ENCODE measurements at places on chromosomes 11 and 22.

DNA sequence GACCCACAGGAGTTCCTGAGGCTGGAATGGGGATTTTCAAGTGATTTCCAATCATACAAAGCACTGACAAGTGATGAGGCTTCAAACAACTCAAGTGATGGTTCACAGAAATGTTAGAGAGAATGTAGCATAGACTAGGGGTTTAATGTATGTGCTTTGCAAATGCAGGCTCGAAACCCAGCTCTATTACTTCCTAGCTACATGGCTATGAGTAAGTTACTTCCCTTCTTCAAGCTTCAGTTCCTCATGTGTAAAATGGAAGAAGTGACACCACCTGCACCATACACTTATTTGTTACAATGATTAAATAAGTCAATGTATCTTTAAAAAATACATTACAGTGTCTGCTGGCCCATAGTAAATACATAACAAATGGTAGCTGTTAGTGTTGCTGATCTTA, 139.8 kb downstream of the CCDC81 start:
- no peak for DNase-seq

DNA sequence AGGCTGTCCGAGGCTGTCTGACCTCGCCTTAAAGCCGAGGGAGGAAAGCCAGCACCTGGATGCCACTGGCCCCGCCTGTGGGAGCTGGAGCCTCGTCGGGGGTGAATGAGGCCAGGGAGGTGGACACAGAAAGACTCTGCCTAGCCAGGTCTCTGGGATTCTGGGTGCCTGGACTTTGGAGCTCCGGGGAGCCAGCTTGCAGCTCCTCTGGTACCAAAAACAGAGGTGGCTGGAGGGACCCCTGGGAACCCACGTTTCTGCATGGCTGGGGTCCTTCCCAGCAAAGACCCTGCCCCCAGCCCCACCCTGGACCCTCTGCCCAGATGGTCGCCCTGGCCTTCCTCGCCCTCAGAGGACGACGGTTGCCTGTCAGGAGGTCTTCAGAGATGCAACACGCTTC, 239.7 kb downstream of the BRD1 start:
- DNase-seq, result no peak

DNA sequence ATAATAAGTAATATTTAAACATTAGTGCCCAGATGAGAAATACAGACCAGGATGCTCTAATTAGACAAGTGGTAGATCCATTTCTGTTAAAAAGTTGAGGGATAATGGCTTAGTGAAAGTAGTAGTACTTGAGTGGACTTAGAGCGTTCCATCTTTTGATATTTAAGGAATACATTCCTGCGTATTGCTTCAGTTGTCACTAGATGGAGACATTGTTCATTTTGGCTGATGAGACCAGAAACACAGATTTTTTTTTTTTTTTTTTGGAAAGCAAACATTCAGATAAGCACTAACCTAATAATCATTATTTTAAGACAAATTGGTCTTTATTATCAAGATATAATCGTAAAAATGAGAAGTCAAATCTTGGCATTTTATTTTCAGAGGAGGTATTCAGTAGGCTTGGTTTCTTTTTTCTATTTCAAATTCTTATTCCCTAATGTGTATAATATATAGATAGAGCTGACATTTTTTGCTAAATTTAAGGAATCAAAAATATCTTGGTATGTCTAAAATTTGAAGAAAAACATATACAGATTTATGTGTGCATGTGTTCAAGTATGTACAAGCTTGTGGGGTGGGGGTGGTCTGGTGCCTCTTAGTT, 92.9 kb downstream of the DYNC2H1 start:
- DNase-seq, result peak; percentile 53

DNA sequence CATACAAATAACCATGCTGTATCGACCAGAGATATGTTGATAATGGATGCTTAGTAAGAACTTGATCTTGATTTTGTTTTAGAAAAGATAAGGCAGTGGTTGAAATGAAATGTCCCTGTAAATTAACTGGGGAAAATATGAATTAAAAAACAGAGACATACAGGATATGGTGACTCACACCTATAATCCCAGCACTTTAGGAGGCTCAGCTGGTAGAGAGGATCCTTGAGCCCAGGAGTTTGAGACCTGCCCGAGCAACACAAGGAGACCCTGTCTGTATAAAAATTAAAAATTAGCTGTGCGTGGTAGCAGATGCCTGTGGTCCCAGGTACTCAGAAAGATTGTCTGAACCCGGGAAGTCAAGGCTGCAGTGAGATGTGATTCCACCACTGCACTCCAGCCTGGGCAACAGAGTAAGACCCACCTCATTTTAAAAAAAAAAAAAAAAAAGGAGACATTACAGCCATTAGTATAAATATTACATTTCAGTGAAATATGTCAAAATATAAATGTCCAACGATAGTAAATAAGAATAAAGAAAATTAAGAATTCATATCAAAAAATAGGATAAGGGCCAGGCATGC, 4.6 kb downstream of the PICALM start:
- DNase-seq, result peak; percentile 25

GRCh38 chr22:29587938-29588699, 7.2 kb upstream of the NIPSNAP1 start:
- DNase-seq, result peak; percentile 78

DNA sequence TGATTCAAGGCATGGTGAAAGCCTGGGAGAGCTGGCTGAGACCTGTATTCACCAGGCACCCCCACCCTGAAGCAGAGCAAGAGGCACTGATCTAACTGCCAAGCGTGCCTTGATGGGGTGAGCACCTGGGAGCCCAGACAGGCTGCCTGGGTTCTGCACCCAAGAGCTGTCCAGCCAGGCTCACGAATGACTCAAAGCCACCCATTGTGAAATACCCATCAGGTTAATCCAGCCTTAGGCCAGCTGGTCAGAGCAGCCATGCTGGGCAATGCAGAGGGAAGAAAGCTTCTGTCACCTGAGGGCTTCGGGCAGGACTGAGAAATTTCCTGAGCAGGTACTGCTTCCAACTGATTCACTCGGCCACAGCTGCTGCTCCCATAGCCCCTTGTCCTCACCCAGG, 22.1 kb downstream of the THOC5 start:
- DNase-seq, result no peak

GRCh38 chr11:30172158-30172557, 58.7 kb upstream of the FSHB start:
- no peak for DNase-seq

DNA sequence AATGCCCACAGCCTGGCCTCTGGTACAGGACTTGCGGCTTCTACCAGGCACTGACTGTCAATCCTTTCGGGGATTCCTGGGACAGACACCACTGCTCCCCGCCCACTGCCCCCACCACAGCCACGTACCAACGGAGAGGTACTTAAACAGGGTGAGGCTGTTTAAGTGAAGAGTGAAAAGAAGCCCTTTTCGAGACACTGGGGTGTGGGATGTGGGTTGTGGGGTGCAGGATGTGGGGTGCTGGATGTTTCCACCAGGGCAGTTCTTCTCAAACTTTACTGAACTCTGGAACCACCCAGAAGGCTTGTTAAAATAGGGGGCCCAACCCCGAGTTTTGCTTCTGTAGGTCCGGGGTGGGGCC, 34.2 kb upstream of the PRR5 start:
- no peak for DNase-seq

- DNase-seq, result no peak
Observed at GRCh38 chr11:61359516-61359915, 2.2 kb downstream of the CYB561A3 start.

DNA sequence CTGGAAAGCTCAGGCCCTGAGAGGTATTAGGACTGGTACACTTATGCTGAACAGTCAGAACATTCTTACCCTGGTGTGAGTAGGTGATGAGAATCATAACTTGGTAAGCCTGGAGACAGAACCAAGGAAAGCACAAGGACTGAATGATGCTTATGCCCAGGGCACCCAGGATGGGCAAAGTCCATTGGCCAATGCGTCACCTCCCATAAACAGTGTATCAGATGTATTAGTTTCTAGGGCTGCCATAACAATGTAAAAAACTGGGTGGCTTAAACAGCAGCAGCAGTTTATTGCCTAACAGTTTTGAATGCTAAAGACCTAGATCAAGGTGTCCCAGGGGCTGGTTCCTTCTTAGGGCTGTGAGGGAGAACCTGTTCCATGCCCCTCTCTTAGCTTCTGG, 107.0 kb downstream of the FAR1 start:
- DNase-seq, result no peak

DNA sequence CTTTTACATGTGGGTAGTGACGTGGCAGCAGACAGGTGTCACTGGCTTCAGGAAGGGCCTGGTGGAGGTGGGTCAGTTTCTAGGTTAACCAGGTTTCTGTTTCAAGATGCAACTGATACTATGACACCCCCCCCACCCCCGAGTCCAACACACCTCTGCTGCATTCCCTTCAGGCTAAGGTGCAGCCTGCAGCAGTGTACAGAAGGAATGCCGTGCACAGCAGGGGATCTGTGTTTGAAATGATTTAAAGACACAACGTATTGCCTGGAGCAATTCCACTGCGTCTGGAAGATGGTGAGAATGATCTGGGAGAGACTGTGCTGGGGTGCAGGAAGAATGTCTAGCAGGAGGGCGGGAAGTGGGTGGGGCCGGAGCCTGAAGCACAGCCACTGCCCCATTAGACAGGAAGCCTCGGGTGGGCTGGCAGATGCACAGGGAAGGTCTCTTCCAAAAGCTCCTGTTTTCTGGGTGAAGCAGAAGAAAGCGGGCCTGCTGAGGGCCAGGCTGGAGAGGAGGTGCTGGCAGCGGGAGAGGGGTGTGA, 11.9 kb upstream of the TESMIN start:
- no peak for DNase-seq

DNA sequence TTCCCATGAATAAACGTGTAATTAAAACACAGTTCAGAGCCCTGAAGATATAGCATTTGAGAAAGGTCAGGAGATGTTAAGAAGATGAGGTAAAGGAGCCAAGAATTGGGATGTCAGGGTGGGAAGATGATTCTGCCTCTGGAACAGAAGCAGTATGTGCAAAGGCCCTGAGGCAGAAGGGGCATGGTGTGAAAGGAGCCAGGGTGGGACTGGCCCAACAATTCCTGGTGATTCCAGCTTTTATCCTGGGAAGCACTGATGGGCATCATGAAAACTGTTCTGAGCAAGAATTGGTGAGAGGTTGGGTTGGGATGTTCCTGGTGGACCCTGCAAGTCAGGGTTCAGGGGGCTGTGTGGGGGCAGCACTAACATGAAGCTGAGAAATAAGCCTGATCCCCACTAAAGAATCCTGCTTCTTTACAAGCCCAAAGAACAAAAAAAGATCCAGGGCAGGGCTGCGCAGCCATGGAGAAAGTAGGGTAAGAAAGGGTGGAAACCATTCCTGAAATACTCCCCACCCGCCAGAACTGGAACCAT, 2.5 kb upstream of the FXYD6 start:
- DNase-seq, result no peak

DNA sequence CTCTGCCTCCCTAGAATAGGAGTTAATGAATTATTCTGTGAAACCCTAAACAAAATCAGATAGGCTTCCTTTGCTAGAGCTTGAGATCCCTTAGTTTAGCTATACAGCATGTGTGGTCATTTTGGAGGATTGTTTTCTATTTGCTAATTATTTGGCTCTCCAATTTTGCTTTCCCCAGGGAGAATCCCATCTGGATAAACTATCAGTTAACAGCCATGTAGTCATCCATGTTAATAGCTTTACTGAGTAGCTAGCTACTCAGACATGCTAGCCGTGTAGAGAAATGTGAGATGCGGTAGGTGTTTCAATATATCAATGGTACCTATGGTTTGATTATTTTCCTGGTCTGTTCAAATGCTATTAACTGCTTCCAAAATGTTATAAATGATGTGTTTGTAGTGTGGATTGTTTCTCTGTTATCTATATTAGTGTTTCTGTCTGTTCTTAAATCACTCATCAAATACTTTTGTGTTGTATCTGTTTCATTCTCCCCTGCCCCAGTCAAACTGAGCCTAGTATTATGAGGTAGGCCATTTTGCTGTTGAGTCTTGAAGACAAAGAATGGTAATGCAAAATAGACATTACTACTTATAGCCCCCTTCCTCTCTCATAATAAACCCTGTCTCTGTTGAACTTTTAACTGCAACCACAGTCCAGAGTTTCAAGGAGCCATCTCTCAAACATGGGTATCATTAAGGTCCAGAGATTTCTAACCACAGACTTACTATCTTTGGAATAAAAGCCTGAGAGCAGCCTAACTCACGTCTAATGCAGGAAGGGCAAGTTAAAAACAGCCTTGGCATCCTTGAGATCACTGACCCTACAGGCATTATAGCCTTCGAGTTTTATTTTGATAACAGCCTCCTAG, 56.1 kb upstream of the GRAMD1B start:
- DNase-seq, result no peak

DNA sequence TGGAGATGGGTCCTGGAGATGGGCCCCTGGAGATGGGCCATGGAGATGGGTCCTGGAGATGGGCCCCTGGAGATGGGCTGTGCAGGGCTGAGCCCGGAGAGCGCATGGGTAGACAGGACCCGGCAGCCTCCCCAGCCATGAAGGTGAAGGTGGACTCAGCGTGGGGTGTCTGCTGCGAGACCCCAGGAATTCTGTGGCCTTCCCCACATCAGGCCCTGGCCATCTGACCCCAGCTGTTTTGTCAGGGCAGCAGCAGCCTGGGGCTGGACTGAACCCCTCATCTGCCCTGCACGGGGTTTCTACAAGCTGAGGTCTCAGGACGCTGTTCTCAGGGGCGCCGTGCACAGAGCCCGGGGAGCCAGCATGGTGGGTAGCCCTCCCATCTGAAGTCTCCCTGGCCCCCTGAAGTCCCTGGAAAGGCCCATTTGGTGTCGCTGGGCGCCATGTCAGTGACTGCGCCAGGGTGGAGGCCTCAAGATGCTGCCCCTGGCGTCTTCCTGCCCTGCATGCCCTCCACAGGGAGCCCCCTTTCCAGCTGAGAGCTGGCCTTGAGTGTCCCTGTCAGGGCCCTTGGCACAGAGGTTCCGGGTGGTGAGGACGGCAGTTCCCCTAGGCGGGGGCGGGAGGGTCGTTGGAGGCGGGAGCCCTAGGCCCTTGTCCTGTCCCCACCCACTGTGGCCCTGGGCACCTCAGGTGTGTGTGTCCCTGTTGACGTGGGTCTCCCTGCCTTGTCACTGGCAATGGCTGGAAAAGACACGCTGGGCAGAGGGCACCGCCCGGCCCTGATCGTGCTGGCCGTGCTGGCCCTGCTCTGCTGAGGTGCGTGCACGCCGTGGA, 5.4 kb downstream of the BRSK2 start:
- no peak for DNase-seq

DNA sequence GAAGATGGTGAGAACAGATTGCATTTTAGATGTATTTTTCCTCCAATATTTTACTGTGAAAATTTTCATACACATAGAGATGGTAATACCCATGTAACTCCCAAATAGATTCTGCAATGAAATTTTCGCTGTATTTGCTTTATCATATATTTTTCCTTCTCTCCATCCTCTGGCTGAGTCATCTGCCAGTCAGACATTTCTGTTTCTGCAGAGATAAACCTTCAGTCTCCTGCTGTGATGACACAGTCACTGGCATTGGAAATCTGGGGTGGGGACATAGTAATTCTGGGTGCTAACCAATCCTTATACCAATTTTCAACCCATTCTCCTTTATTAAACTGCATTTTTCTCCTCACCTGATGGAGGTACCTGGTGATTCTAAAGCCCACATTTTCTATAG, 33.7 kb downstream of the SVIP start:
- peak; percentile 37 for DNase-seq

GRCh38 chr11:67119585-67120391, 725 bp downstream of the KDM2A start:
- DNase-seq, result peak; percentile 17

All from fibroblast of skin of scalp (primary cell).